ENCODE measurements at places on chromosomes 6 and 20.

DNA sequence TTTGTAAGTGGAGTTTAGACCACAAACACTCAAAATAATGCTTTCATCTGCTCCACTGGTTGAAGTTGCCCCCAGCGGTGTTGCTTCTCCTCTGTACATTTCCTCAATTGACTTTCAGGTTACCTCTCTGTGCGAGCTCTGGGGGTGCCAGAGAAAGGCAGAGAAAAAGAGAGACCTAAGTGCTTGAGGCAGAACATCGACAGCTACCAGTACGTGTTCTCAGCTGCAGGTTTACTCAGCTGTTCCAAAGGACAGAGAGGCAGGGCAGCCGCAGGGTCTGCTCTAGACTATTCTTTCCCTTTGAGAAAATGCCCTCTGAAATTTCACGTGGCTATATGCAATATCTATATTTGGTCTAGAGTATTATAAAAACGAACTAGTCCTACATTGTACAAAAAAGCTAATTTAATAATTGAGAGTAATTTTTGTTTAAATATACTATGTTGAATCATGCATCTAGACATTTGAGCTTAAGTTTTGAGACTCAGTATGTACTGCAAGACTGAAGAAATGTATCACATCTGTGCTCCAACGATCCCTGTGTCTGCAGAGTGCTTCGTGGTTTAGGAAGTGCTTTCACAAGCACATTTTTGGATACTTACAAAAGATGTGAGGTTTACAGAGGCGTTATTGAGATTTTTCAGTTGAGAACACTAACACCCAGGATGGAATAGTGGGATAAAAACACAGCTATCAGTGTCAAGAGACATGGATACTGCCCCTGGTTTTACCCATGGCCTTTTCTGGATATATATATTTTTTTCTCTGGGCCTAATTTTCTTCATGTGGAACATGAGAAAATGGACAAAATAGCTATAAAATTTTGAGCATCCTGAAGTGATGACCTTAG is 453.6 kb upstream of the FLRT3 start:
- DNase-seq, result no peak

DNA sequence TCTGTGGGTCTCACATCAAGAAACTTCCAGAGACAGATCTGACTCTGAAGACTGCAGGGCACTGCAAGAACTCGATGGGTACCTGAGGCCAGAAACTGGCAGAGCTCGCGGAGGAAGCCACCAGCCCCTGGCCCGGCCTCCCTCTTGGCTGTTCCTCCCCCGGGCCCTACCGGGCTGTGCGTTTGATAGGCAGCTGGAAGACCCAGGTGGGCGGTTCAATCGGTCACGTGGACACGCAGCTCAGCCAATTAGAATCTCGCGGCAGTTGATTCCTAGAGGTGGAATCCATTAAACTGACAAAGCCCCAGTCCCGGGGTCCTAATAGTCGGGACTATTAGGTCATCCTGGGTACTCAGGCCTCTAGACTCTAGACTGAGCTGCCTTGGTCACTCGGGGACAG is 154.2 kb upstream of the PROKR2 start:
- no peak for DNase-seq

GRCh38 chr6:47360388-47360787 is 50.7 kb upstream of the TNFRSF21 start:
- no peak for DNase-seq

GRCh38 chr6:138242987-138243592 is 24.8 kb upstream of the PBOV1 start:
- no peak for DNase-seq

- no peak for DNase-seq
Observed at GRCh38 chr6:159819932-159820640, 20.0 kb downstream of the PNLDC1 start.

DNA sequence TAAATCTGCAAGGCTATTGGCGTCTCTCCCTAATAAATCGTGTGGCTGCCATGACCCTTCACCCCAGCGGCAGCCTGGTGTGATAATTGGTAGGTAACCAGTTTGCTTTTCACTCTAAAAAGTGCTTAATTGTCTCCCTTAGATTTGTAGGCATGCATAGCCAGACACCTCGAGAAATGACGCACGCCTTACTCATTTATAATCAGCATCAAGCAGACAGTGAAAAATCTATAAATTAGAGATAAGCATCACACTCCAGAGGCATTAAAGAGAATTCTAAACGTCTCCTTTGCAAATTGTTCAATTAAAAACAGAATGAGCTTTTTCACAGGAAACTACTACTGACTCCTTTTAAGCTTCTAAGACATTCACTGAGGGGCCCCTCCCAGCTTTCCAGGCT is 110.2 kb upstream of the RPS6KA2 start:
- no peak for DNase-seq

- DNase-seq, result no peak
Observed at GRCh38 chr6:166902211-166902755, 54.1 kb downstream of the RNASET2 start.

GRCh38 chr6:18431581-18431980 is 44.4 kb downstream of the RNF144B start:
- DNase-seq, result no peak

GRCh38 chr6:41336824-41337223 is 1.4 kb downstream of the NCR2 start:
- DNase-seq, result no peak

- no peak for DNase-seq
Observed at GRCh38 chr6:130676077-130676772, 151.0 kb upstream of the SMLR1 start.

DNA sequence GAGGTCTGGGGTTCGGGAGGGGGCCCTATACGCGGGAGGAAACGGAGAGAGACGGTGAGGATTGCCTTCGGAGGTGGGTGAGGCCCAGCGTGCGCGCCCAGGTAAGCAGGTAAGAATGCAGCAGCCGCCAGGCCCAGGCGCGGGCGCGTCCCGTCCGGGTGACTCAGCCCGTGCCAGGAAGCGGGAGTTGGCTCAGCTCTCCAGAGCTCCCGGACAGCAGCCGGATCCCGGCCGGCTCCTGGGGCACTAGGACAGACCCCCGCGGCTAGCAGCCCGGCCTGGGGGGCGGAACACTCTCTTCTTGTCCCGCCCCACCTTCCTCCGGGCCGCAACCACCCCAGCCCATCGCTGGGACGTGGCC is 1.5 kb upstream of the MDFI start:
- DNase-seq, result no peak

DNA sequence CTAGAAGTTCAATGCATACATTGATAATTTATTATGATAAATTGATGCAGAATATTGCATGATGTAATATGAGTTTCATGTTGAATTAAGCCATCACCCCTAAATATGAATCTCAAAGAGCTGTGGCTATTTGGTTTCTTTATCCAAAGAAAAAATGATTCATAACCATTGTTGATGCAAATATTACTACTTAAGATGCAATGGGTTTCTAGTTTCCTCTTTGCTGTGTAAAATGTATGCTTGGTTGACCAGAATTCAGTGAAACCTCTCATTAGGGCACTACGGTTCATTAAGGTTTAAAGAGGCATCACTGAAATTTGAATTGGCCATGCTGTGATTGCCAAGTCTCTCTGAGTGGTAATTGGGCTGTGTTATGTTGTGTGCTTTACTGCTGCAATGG is 492.5 kb upstream of the FLRT3 start:
- DNase-seq, result no peak

DNA sequence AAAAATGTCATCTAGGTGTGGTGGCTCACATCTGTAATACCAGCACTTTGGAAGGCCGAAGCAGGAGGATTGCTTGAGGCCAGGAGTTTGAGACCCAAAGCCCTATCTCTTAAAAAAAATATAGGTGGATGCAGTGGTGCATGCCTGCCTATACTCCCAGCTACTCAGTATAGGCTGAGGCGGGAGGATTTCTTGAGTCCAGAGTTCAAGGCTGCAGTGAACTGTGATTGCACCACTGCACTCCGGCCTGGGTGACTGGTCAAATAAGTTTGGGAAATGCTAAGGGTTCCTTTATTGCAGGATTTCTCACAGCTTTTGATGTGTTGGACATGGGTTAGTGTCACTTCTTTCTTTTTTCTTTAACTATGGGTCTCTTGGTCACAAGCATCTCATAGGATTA is 261.3 kb downstream of the PLCB1 start:
- DNase-seq, result no peak

- DNase-seq, result no peak
Observed at GRCh38 chr6:123838505-123839234, 35.0 kb downstream of the NKAIN2 start.

GRCh38 chr20:41571006-41571405 is 47.2 kb downstream of the CHD6 start:
- DNase-seq, result no peak

DNA sequence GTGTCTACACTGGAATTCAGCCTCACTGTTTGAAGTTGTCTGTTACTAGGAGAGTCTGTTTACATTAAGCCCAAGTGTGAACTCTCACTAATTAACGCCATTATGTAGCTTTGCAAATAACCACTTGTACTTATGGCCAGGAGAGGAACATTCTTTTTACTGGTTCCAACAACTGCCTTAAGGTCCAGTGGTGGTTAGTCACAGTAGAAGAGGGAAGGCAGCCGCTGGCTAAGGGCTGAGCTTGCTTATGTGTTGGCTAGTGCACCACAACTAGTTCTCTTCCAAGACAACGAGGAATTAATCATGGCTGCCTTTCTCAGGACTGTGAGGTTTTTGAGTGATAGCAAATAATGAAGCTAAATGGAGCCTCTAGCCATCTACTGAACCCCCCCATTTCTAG is 14.9 kb upstream of the SLC22A23 start:
- DNase-seq, result no peak

DNA sequence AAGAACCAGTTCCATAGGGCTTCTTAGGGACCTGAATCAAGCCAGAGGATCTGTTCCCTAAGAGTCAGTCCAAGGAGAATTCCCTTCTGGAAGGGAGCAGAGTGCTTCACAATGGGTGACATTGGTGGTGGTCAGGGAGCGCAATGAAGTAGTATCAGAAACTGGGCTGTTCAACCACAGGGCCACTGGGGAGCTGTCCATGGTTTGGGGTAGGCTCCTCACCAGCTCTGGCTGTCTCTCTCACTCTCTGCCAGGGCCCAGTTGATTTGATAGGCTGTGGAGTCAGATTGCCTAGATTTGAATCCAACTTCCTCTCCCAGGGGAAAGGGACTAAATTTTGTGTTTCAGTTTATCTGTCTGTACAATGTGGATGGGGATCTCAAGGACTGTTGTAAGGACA is 36.7 kb upstream of the CHD6 start:
- no peak for DNase-seq

DNA sequence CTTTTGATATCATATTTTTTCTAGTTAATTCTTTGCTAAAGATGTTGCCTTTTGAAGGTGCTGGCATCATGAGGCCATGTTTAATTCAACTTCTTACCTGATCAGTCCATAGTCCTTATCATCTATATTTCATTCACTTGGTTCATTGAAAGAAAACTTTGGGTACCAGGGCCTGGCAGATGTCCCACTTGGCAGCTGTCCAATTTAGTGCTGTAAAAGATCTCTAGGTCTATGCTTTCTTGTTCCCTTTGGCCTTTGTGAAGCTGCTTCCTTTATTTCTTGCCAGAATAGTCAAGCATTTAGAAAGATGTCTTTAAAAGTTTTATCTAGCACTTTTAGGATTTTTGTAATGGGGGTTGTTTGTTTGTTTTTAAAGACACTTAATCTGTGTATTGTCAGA is 61.7 kb upstream of the EYA4 start:
- no peak for DNase-seq

- no peak for DNase-seq
Observed at GRCh38 chr6:141202626-141203025, 930.1 kb upstream of the GJE1 start.

DNA sequence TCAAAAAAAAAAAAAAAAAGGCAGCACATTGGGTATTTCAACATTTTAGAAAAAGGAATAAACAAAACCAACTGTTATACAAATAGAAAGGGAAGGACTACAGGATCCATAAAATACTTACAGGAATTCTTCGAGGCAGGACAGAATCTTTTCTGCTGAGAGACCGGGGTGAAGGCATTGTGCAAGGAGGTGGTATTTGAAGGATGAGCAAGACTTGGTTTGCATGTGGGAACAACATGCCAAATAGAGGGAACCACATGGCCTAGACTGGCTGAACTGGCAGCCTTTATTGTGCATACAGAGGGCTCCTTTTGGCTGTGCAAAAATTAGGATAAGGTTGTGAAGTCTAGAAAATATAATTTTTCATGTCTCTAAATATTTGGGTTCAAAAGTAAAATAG is 62.9 kb downstream of the SCAND1 start:
- DNase-seq, result no peak

DNA sequence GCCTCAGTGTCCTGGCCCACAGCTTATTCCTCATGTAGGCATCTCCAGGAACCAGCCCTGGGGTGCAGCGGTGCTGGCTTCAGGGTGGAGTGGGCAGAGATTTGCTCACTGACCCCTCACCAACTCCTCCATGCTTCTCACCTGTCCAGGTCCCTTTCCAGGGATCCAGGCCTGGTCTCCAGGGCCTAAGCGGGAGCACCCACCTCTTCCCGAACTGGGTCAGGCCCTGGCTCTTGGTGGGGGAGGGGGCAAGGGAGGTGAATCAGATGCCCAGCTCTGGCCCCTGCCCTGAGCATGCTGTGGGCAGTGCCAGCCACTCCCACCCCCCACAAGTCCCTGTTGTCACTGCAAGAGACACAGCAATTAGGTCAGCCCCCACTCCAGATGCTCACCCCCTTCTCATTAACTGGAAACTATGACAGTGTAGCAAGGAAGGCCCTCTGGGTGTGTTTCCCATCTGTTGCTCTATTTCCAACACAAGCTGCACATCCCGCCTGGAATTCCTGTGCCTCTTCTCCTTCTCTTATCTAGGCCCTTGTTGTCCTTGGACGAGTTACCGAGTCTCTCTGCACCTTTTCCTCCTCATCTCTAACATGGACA is 37.0 kb downstream of the MDFI start:
- DNase-seq, result no peak

DNA sequence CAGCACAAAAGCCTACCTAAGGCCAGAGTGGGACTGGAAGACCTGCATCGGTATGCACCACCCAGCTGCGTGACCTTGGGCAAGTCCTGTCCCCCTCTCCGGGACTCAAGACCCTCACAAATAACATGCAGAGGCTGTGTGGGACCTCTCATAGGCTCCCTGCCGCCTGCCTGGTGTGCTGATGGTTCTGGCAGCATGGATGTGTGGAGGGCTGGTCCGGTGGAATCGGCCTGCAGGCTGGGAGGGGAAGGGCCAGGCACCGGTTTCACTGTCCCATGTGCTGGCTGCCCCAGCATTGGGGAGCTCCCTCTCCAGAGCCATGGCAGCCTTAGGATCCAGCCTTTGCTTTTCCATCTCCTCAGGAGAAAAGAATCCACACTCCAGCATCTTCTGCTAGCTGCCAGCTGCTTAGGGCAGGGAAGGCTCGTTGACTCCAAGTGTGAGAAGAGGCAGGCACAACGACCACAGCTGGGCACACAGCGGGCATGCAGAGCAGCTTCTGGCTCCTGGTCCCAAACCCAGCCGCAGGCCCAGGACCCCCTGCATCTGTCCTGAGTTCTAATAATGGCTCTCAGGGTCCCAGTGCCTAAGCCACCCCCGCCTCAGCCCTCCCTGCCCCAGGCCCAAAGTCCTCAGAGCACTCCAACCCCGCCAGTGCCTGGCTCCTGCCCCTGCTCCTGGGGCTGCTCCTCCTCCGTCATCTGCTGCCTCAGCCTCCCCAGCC is 32.5 kb downstream of the TFEB start:
- no peak for DNase-seq

Measured in GOT3 (cell line).